ENCODE measurements at places on chromosomes 7 and 10. TPM values are rescaled to one million over a fixed set of nuclear protein-coding genes. Genes with fewer than 3 reads are reported as not detected.

HSPA12A gene
- 0.32 TPM for total RNA-seq

TDRD1 gene
- not detected for total RNA-seq

CAV1 gene
- total RNA-seq: 1,370 TPM

NANOS1 gene
- 0.61 TPM for total RNA-seq

WBP1L gene
- 24.7 TPM for total RNA-seq

All from epithelial cell of umbilical artery (primary cell).